Stimulated activated naive B cell treated with anti-CD40 and anti-IgM and Interleukin-4, amounts not matched to agents 10 μg/mL and 1 μg/mL and 100 μg/mL, for 72 hours (primary cell): ENCODE measurements at places on chromosomes 11 and 22.
A peak's percentile ranks its signal among the peaks of the same experiment; 100 is the strongest.

GRCh38 chr11:84981301-84981700 is 645.8 kb downstream of the DLG2 start:
- H3K27ac ChIP-seq: no peak overlapping the region
- no peak overlapping the region for H3K4me3 ChIP-seq
- no peak for DNase-seq
- H3K27me3 ChIP-seq: no peaks in the 10 kb centered on the region
- H3K36me3 ChIP-seq: peaks cover 4% of the 10 kb centered on the region
- no peaks in the 10 kb centered on the region for H3K4me1 ChIP-seq

DNA sequence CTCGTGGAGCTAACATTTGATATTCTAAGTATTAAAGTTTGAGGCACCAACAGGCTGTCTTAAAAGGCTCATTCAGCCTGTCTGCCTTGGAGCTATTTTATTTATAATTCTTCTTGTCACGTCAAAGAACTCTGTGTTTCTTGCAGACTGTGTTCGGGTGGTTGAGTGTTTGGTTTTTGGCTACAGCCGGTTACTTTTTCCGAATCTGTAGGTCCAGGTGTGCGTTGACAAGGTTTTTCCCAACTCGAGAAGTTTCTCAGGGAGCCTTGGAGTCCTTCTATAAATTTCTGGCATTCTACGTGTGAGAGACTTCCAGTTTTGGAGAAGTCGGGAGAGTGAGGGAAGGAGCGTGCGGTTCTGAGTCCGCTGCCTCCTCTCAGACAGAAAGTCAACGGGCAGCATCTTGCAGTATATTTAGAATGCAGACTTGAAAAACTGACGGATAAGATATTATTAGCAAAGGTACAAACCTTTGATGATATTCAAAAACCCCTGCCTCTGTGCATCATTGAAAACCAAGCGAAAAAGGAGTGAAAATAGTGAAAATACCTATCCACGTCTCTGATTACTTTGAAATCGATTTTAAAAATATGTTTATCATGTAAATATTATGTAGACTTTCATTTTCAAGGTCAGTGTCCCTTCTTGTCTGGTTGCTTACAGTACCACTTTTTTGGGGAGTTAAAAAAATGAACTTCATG is 85.2 kb upstream of the PPARA start:
- H3K27ac ChIP-seq: no peak overlapping the region
- DNase-seq: no peak
- peaks cover 4% of the 10 kb centered on the region for H3K36me3 ChIP-seq
- no peak overlapping the region for H3K4me3 ChIP-seq

GRCh38 chr22:42645938-42646568 is 3.1 kb downstream of the CYB5R3 start:
- H3K4me3 ChIP-seq: peak overlapping the region; percentile 51
- H3K4me1 ChIP-seq: peaks cover 42% of the 10 kb centered on the region
- peaks cover 11% of the 10 kb centered on the region for H3K36me3 ChIP-seq

DNA sequence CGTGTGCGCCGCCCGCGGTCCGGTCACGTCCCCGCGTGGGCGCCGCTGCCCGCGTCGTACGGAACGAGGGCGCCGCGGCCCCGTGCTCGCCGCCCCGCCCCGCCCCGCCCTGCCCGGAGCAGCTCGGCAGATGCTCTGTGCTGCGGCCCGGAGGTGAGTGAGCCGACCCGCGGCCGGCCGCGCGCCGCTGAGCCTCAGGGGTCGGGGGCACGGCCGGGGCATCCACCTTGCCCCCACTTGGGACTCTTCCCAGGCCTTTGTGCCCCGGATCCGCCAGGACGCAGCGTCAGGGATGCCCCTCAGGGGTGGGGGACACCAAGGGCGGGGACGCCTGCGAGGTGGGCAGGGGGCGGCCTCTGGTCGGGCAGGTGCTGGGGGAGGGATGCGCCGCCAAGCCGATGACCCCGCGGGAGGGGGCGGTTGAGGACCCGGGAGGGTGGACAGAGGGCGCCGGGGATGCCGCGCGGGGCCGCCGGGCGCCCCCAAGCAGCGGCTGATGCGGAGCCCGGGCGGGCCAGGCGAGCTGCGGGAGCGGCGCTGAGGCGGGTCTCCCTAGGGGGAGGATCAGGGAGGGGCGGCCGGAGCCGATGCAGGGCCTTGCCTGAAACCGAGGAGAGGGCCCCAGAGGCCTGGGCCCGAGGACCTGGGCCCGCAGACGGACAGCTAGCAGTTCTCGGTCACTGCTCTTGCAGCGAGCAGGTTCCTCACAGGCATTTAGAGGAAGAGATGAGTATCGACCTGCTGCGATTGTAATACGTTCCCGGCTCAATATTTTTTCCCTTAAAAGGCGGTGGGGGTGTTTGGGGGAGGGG is at the start of gene GNAZ:
TSS of gene GNAZ (plus strand) at position 102 of the 812 bp plus-strand sequence. CDS start 25,177 bp downstream, outside the sequence.
- H3K4me1 ChIP-seq: peaks cover 58% of the 10 kb centered on the region
- H3K4me3 ChIP-seq: peak within 1 kb of the TSS; percentile 86
- H3K27ac ChIP-seq: peak within 1 kb of the TSS; percentile 14
- H3K36me3 ChIP-seq: no peaks in the 10 kb centered on the region
- peaks cover 13% of the 10 kb centered on the region for H3K27me3 ChIP-seq

GRCh38 chr22:48536541-48537342 is 1290.9 kb downstream of the BRD1 start:
- H3K4me1 ChIP-seq: no peaks in the 10 kb centered on the region
- H3K36me3 ChIP-seq: no peaks in the 10 kb centered on the region
- H3K4me3 ChIP-seq: no peak overlapping the region
- H3K27me3 ChIP-seq: peaks cover 5% of the 10 kb centered on the region

GRCh38 chr11:46554213-46555147 is 39.3 kb downstream of the AMBRA1 start:
- peak overlapping the region; percentile 7 for H3K27ac ChIP-seq
- DNase-seq: no peak
- peaks cover 20% of the 10 kb centered on the region for H3K4me1 ChIP-seq
- H3K4me3 ChIP-seq: no peak overlapping the region
- no peaks in the 10 kb centered on the region for H3K27me3 ChIP-seq

- no peak for DNase-seq
- H3K27me3 ChIP-seq: peaks cover 17% of the 10 kb centered on the region
- H3K36me3 ChIP-seq: no peaks in the 10 kb centered on the region
- H3K4me1 ChIP-seq: no peaks in the 10 kb centered on the region
Observed at GRCh38 chr22:32055069-32055468, 12.0 kb downstream of the SLC5A1 start.

DNA sequence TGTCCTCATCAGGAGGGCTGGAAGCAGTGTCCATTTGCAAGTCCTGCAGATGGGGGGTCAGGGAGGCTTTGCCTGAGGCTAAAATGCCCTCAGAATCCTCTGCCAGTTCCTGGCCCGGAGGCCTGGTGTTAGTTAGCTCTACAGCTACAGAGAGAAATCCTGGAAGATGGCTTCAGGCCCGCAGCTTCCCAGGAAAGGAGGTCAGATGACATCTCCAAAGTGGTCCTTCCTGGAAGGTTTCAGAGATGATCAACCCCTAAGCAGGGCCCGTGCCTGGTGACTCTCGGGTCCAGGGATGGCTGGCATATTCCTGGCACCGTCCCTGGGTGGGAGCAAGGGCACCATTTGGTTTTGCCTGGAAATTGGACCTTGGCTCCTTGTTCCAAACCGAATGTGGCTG is 959.1 kb downstream of the BRD1 start:
- no peak for DNase-seq
- H3K36me3 ChIP-seq: no peaks in the 10 kb centered on the region
- H3K4me1 ChIP-seq: no peaks in the 10 kb centered on the region
- no peak overlapping the region for H3K27ac ChIP-seq

DNA sequence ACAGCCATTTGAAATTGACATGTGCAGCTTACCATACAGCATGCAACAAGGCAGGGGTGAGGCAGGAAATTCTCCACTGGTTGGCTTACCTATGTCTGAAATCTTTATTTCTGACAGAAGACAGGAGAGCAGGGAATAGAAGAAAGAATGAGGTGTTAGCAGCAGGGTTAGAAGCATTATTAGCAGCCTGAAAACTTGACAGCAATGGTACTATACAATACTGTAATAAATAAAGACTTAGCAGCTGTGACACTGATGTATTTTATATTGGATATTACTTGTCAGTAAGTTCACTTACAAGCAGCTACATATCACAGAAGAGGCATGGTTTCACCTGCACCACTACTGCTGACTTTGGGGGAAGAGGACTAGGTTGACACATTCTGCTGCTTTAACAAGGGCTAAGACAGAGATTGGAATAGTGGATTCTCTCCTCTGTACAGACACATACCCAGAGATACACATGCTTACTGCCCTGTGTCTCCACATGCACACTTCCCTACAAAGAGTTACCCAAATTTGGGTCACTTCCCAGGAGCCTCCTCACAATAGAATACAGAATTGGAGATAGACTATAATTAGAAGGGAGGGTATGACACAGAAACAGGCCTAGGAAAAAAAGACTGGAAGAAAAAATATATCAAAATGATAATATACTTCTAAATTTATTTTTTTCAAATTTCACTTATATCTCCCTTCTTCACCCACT is 145.8 kb upstream of the NARS2 start:
- no peaks in the 10 kb centered on the region for H3K36me3 ChIP-seq
- no peak overlapping the region for H3K27ac ChIP-seq
- no peak overlapping the region for H3K4me3 ChIP-seq
- H3K4me1 ChIP-seq: no peaks in the 10 kb centered on the region

- H3K4me1 ChIP-seq: no peaks in the 10 kb centered on the region
- H3K27ac ChIP-seq: no peak overlapping the region
- H3K27me3 ChIP-seq: peaks cover 6% of the 10 kb centered on the region
- no peaks in the 10 kb centered on the region for H3K36me3 ChIP-seq
Observed at GRCh38 chr11:82634091-82634490, 99.6 kb downstream of the FAM181B start.

DNA sequence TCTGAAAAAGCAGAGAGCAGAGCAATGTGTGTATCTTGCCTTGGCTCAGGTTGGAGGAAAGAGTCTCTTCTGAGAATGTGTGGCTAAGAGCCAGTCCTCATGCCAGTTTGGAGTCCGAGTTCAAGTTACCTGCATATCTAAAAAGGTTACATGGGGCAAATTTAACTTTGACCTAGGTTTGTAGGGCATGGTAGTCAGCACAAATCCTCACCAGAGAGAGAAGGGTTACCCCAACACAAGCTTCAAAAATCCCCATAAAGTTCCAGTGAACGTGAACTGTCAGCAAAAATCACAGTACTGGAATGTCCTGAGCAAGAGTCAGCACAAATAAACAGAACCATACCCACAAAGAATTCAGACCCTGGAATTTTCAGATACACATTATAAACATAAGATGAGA is 13.8 kb downstream of the SDHD start:
- H3K27ac ChIP-seq: peak overlapping the region; percentile 78
- no peak overlapping the region for H3K4me3 ChIP-seq
- peaks cover 10% of the 10 kb centered on the region for H3K4me1 ChIP-seq
- H3K27me3 ChIP-seq: no peaks in the 10 kb centered on the region

- H3K4me3 ChIP-seq: no peak overlapping the region
- peaks cover 3% of the 10 kb centered on the region for H3K4me1 ChIP-seq
- no peak for DNase-seq
- no peaks in the 10 kb centered on the region for H3K27me3 ChIP-seq
Observed at GRCh38 chr11:87137711-87138110, 100.0 kb downstream of the TMEM135 start.

GRCh38 chr11:19963697-19964387 is 196.4 kb downstream of the DBX1 start:
- H3K4me3 ChIP-seq: no peak overlapping the region
- peaks cover 32% of the 10 kb centered on the region for H3K4me1 ChIP-seq
- no peak overlapping the region for H3K27ac ChIP-seq

DNA sequence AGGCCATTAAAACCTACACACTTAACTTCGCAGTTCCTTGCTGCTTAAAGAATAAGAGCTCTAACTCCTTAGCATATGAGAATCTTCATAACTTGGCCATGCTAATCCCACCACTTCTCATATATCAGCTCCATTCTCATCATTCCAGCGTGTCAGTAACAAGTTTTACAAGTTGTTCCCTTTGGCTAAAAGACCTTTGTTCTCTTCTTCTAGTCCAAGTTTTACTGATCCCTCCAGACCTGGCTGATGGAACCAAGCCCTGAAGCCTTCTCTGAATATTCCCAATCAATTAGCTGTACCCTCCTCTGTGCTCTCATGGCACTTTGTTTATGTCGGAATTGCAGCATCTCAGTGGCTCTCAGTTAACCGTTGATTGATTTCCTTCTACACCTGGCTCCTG is 35.8 kb downstream of the GAB2 start:
- no peak overlapping the region for H3K4me3 ChIP-seq
- peaks cover 34% of the 10 kb centered on the region for H3K36me3 ChIP-seq
- DNase-seq: no peak
- peaks cover 5% of the 10 kb centered on the region for H3K4me1 ChIP-seq
- no peak overlapping the region for H3K27ac ChIP-seq

DNA sequence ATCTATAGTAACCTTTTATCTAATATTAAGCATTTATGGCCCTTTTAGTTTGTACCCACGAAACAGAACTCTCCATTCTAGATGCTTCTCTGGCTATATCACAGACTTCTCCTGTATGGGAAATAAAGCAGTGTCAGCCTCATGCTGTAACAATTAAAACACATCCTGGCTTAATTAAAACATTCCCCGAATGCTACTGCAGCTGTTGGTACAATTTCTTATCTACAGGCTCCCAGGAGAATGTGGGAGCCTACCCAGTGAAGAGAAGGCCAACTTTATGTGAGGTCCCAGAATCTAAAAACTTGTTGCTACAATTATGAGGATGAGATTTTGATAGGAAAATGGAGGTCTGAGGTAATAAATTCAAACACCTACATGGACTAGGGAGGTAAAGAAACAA is 83.8 kb downstream of the MPPED2 start:
- no peak overlapping the region for H3K27ac ChIP-seq
- no peak for DNase-seq
- H3K27me3 ChIP-seq: no peaks in the 10 kb centered on the region
- no peaks in the 10 kb centered on the region for H3K4me1 ChIP-seq

GRCh38 chr11:57303280-57303989 is 21.3 kb downstream of the TNKS1BP1 start:
- no peaks in the 10 kb centered on the region for H3K27me3 ChIP-seq
- no peak for DNase-seq
- no peak overlapping the region for H3K4me3 ChIP-seq
- peaks cover 40% of the 10 kb centered on the region for H3K36me3 ChIP-seq
- peaks cover 7% of the 10 kb centered on the region for H3K4me1 ChIP-seq
- no peak overlapping the region for H3K27ac ChIP-seq

DNA sequence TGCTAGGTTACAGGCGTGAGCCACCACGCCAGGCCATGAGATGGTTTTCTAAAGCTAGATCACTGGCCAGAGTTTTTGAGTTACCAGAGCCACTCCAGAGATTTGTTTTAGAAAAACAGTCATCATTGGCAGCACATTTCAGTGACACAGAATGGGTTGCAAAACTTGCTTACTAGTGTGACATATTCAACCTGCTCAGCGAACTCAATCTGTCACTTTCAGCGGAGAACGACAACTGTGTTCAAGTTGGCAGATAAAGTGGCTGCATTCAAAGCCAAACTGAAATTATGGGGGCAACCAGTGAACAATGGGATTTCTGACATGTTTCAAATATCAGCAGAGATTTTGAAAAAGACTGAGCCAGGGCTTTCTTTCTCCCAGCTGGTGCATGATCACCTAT is 456.3 kb upstream of the ISX start:
- H3K27ac ChIP-seq: no peak overlapping the region
- no peaks in the 10 kb centered on the region for H3K36me3 ChIP-seq
- no peaks in the 10 kb centered on the region for H3K4me1 ChIP-seq
- H3K4me3 ChIP-seq: no peak overlapping the region

GRCh38 chr11:118659314-118659952 is 20.0 kb downstream of the TREH start:
- peaks cover 2% of the 10 kb centered on the region for H3K27me3 ChIP-seq
- no peaks in the 10 kb centered on the region for H3K36me3 ChIP-seq
- H3K27ac ChIP-seq: no peak overlapping the region
- H3K4me3 ChIP-seq: no peak overlapping the region

GRCh38 chr22:48245196-48245485 is 1482.7 kb downstream of the TBC1D22A start:
- H3K27ac ChIP-seq: no peak overlapping the region
- H3K27me3 ChIP-seq: peaks cover 32% of the 10 kb centered on the region
- H3K4me3 ChIP-seq: no peak overlapping the region
- H3K4me1 ChIP-seq: peaks cover 22% of the 10 kb centered on the region
- DNase-seq: no peak
- H3K36me3 ChIP-seq: no peaks in the 10 kb centered on the region
